ENCODE measurements at places on chromosomes 6 and 20.

- DNase-seq, result no peak
These were observed 216.2 kb downstream of the MYLK4 start for GRCh38 chr6:2534406-2535042.

DNA sequence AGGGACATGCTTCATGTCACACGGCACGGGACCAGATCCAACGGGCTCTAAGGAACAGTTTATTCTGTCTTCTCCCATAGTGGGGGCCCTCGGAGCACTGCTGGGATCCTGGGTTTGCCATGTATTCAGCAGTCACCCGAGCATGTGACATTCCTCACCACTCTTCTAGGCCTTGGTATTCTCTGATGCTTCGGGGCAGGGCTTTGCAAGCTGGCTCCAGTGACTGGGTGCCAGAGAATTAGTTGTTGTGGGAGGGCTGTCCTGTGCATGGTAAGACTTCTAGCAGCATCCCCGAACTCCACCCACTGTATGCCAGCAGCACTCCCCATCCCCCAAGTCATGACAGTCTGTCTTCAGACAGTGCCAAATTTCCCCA lies 5.4 kb downstream of the CCN5 start:
- no peak for DNase-seq

DNA sequence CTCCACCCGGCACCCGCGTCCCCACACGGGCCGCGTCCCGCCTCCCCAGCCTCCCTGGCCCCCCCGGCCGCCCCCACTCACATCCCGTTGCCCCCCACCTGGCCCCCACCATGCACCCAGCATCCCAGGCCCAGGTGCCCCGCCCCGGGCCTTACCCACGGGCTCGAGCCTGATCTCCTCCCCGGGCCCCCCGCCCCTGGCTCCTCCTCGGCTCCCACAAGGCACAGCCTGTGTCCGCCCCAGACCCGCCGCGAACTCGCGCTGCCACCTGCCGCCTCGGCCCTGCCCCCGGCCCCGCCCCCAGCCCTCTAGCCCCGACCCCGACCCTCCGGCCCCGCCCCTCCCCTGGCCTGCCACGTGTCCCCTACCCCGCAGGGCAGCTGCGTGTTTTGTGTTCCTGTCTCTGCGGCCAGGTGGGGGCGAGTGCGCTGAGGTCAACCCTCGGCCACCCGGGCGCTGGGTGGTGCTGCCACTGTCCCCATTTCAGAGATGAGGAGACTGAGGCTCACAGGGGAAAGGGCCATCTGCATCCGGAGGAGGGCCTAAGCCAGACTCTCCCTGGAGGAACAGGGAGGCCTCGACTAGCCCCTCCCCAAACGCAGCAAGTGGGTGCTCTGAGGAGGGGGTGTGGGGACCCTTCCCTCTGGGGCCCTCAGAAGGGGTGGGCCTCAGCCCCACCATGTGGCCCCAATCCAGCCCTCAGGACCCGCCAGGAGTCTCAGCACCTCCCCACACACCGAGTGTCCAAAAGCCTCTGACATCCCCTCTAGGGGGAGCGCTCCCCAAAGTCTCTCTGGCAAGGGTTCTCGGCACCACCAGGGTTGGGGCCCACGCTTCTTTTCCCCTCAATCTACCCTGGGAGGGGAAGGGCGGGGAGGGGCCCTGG lies 99.8 kb downstream of the TAF4 start:
- DNase-seq, result no peak

DNA sequence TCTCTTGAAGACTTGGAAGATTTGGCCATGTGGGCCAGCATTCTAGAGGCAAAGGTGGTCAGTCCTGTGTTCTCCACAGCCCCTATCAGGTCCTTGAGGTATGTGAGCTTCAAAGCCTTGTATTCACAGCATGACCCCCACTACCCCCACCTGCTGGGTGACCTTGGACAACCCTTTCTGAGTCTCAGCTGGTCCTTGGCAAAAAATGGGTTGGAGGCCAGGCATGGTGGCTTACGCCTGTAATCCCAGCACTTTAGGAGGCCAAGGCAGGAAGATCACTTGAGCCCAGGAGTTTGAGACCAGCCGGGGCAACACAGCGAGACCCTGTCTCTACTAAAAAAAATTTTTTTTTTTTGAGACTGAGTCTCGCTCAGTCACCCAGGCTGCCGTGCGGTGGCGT lies 42.6 kb downstream of the UBE2V1 start:
- DNase-seq, result no peak

DNA sequence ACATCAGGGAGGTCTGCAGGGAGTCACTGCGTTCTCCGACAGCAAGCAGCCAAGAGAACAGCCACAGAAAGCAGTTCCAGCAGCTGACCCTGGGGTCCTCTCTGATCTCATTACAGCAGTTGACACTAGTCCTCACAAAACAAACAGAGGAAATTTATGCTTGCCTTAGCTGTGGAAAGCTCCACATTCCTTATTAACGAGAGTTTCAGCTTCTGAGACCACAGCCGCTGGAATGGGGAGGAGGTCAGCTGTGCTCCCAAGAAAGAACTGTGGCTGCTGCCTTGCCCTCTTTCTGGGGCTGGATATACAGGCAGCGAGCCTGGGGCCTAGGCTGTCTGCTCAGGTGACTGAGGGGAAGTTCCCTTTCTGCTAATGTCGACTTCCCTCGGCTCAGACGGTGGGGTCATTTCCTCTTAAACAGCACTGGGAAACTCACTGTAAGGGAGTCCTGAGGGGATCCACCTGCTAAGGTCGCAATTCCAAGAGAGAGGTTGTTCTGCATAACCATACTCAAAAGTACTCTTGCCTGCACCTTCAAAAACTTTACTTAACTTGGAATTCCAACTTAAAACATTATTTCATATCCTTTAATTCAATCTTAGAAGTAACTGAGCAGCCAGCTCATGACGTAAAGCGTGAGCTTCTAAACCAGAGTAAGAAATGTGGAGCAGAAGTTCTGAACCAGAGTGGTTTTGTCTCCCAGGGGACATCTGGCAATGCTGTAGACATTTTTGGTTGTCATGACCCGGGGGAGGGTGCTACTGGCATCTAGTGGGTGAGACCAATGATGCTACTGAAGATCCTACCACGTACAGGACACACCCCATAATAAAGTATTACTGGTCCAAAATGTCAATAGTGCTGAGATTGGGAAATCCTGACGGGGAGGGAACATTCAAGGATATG lies 80.3 kb downstream of the BACH2 start:
- no peak for DNase-seq

- DNase-seq, result no peak
These were observed 8.9 kb downstream of the GLP1R start for GRCh38 chr6:39057251-39058155.

DNA sequence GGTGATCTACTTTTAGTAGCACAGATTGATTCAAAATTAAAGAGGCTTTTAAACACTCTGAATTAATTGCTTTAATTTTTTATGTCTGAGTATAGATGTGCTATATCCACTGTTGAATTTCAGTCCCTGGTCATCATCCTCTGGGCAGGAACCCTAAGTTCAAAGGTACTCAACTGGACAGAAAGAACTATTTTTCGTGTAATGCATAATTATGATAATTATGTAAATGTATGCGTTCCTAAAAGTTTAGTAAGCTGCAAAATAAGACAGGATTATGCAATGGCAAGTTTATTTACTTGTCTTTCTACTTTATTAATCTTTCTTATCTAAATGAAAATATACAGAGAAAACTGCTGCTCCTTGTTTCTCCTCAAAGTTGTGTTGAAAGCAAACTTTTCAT lies 690.1 kb upstream of the MAN1A1 start:
- DNase-seq, result no peak

DNA sequence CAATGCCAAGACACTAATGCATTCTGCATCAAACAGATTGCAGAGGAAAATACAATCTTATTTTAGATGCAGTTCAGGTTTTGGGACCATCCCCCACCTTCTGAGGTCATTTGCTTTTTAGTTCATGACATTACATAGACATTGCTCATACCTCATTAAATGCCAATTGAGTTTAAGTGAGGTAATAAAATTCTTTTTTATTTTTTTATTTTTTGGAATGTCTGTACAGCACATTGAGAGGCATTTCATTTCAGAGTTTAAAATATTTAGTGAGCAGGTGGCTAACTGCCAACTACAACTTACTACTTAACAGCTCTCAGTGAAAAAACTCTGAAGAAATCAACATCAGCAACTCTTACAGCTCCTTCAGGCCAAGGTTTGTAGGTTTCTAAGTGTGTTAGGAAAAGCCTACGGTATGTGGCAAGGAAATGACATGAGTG lies 482.2 kb upstream of the RNF217 start:
- DNase-seq, result no peak

- DNase-seq, result no peak
These were observed 64.0 kb downstream of the STXBP5 start for GRCh38 chr6:147268254-147268653.

GRCh38 chr20:1949347-1950100 lies 44.3 kb downstream of the PDYN start:
- no peak for DNase-seq

DNA sequence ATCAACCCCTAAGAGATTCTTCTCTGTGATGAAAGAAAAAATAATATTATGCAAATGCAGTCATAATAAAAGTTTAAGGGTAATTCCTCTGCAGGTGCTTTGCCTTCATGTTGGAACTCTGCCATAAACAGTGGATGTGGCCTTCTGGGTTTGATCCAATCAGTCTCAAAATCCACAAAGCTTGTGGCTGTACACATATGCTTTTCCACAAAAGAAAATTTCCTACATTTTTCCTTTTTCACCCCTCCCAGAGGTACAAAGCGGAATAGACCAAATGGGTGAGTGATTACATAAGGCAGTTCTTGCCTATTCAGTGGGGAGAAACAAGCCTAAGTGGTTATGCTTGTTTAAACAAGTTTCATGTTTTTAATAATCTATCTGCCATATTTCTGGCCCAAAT lies 16.7 kb downstream of the CALHM5 start:
- no peak for DNase-seq

DNA sequence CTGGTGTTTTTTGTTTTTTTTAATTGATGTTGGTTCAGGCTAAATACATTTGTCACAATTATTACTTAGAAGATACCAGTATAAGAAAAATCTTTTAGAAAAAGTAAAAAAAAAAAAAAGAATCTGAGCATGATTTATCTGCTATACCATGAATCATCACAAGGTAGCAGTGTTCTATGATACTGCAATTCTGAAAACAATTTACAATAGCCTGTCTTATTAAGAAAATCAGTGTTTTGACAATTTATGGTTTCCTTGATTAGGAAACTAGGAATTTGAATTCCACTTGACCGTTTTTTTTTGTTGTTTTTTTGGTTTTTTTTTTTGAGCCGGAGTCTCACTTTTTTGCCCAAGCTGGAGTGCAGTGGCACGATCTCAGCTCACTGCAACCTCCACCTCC lies 9.3 kb upstream of the MAK start:
- DNase-seq, result no peak

- no peak for DNase-seq
These were observed 206.4 kb upstream of the SUPT3H start for GRCh38 chr6:45584127-45584526.

- DNase-seq, result no peak
These were observed 20.9 kb downstream of the L3MBTL1 start for GRCh38 chr20:43528258-43528875.

- no peak for DNase-seq
These were observed 361.5 kb downstream of the EPM2A start for GRCh38 chr6:145373826-145374225.

- DNase-seq, result no peak
These were observed 31.8 kb downstream of the PSMF1 start for GRCh38 chr20:1150218-1150617.

GRCh38 chr6:15473174-15473573 lies 189.7 kb downstream of the DTNBP1 start:
- no peak for DNase-seq

DNA sequence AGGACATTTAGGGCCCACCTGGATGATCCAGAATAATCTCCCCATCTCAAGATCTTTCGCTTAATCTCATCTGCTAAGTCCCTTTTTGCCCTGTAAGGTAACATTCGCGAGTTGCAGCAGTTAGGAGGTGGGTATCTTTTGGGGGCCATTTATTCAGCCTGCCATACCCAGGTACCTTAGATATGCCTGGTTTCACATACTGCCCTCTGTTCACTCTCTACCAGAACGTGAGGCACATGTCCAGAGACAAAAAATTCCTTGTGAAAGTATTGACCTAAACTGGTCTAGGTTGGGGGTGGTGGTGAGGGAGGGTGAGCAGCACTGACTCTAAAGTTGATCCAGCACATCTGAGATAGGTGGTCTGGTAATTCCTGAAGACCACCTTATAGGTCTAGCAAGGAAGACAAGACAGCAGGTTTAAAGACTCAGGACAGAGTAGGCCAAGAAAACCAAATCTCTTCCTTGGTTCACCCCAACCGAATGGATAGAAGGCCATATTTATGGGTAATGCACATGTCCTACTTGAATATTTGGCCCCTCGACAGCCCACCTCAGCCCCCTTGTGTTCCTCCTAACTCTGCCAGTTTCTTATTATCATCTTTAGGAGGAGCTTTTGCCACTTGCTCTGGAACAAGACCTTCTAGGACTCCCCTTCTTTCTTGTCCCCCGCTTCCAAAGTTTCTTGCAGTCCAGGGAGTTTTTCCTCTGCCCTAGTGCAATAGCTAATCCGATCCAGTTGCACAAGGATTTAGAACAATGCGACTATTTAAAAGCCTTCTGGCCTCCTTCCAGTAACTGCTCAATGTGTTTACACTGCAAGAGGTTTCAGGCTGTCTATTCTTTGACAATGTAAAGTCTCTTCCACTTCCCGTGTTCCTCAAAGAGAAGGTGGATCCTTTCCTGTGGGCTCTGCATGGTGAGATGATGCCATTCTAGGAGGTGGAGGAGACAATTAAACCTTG lies 213.0 kb upstream of the LAMP5 start:
- no peak for DNase-seq

GRCh38 chr6:36920049-36920448 lies 34.3 kb downstream of the C6orf89 start:
- DNase-seq, result no peak

Data from activated CD8-positive, alpha-beta memory T cell treated with anti-CD3 and anti-CD28 coated beads for 48 hours (primary cell).